ENCODE measurements at places on chromosomes 5 and 9.

GRCh38 chr5:20367178-20367577 is 379.2 kb upstream of the CDH18 start:
- no peak for DNase-seq

DNA sequence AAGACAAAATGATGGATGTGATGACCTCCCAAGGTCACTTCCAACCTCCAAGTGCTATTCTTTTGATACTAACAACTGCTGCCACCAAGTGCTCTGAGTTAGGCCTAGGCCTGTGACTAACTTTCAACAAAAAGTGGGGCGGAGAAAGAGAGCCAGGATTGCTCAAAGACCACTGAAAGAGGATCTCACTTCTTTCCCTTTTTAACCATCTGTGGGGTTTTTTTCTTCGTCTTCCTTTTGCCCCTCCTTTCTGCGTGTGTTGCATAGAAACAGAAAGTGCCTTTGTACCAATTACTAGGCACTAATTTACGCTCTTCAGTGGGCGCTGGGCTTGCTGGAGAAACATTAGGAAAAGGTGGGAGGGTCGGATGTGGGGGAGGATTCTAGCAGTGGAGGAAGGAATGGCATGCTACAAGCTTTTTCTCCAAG is 8.0 kb downstream of the KLF9 start:
- DNase-seq: peak; percentile 57

- no peak for DNase-seq
Observed at GRCh38 chr5:3392306-3392939, 203.2 kb upstream of the IRX1 start.

GRCh38 chr9:72415163-72415562 is 50.2 kb upstream of the ZFAND5 start:
- DNase-seq: no peak

- peak; percentile 50 for DNase-seq
Observed at GRCh38 chr5:144504929-144505577, 334.4 kb downstream of the KCTD16 start.

DNA sequence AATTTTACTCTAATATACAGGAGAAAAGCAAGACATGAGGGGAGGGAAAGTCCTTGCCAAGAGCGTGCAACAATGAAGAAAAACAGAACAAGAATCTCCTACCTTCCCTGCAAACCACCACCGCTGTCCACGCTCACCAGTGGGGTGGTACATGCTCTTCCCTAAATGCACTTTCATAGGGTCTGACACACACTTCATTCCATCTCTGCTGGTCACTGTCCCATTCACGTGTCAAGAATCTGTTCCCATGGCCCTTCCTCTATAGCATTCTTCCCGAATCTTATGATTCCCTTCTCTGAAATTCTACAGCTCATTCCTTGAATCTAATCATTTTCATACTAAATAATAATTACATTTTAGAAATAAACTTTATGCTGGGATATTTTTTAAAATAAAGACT is 11.4 kb upstream of the DNAH5 start:
- peak; percentile 23 for DNase-seq

- no peak for DNase-seq
Observed at GRCh38 chr5:174794931-174795672, 70.7 kb downstream of the MSX2 start.

- no peak for DNase-seq
Observed at GRCh38 chr5:137679910-137680309, 56.0 kb downstream of the KLHL3 start.
